Large intestine (tissue), 12 donors: ENCODE measurements at places on chromosomes 5 and 9.
A peak's percentile ranks its signal among the peaks of the same experiment; 100 is the strongest.

GRCh38 chr5:132815454-132815853, 2.4 kb downstream of the SOWAHA start:
- DNase-seq, result no peak

DNA sequence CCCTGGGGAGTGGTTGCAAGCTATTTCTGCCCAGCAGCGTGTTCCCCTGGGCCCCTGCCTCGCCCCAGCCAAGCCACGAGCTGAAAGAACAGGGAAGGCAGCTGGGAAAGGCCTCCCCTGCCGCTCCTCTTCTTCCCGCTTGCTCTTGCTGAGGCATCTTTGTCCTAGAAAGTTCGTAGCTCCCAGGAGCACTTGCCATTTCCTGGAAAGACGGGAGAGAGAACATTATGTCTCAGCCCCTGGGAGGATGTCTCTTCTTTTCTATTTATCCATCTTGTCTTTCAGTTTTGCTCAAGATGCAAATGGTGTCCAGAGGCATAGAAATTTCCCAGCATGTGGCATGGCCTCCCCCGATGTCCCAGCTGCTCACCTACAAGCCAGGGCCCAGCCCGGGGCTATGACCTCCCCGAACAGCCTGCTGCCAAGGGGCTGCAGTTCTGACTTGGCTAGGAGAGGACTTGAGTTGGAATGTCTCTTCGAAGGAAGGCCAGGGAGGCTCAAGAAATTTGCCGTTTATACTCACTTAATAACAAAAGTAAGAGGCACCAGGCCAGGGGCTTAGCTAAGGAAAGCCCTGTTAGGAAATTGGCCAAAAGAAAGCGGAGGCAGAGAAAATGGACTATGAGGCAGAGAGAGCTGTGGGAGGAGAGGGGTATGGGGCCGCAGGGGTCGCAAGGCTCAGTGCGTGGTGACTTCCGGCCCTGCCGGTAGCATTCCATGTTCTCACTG, 87.3 kb downstream of the LIFR start:
- DNase-seq, result no peak

- DNase-seq, result peak; percentile 58
These were observed 205.3 kb downstream of the SLCO4C1 start for GRCh38 chr5:102090770-102091169.

DNA sequence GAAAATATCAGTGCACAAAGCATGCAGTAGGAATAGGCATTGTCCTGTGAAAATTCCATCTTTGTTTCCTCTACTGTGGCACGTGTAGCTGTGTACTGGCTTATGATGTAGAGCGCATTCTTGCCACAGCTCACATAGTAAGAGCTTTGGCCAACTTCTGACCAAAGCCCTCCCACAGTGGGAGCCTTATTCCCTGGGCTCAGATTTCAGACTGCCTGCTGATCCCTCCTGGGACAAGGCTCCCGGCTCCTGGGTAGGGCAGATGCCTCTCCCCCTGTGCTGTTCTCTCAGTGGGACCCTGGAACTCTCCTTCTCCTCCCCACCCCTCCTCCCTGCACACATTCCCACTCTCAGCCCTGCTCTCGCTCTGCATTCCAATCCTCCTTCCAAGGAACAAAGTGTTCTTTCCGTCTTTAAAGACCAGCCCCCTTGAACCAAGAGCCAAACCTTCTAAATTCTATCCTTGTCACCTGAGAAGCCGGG, 17.5 kb downstream of the LCP2 start:
- DNase-seq, result no peak

GRCh38 chr5:142697356-142698255, 11.7 kb upstream of the FGF1 start:
- no peak for DNase-seq

DNA sequence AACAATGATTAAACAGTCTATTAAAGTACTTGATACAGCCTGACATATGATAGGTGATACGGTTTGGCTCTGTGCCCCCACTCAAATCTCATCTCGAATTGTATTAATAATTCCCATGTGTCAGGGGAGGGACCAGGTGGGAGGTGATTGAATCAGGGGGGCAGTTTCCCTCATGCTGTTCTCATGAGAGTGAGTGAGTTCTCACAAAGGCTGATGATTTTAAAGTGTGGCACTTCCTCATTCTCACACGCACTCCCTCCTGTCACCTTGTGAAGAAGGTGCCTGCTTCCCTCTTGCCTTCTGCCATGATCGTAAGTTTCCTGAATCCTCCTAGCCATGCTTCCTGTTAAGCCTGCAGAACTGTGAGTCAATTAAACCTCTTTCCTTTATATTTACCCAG, 40.1 kb upstream of the TARS1 start:
- no peak for DNase-seq

DNA sequence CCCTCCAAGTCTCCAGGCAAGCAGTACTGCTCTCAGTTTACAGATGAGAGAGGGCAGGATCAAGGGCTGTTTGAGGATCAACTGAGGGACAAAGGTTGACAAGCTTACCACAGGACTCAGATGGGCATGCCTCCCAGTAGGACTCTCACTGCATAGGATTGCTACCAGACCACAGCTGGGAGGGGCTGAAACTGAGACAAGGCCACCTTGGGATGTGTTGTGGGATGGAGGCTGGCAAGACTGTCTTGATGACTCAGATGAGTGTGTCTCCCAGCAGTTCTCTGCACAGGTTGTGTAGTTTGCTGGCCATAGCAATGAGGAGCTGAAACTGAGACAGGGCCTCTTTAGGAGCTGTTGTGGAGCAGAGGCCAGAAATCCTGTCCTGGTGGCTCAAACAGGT, 222.2 kb upstream of the IRX1 start:
- no peak for DNase-seq

GRCh38 chr9:35842795-35843194, 13.8 kb downstream of the TMEM8B start:
- DNase-seq, result no peak

- no peak for DNase-seq
These were observed 122.3 kb downstream of the MAST4 start for GRCh38 chr5:66718374-66719002.

DNA sequence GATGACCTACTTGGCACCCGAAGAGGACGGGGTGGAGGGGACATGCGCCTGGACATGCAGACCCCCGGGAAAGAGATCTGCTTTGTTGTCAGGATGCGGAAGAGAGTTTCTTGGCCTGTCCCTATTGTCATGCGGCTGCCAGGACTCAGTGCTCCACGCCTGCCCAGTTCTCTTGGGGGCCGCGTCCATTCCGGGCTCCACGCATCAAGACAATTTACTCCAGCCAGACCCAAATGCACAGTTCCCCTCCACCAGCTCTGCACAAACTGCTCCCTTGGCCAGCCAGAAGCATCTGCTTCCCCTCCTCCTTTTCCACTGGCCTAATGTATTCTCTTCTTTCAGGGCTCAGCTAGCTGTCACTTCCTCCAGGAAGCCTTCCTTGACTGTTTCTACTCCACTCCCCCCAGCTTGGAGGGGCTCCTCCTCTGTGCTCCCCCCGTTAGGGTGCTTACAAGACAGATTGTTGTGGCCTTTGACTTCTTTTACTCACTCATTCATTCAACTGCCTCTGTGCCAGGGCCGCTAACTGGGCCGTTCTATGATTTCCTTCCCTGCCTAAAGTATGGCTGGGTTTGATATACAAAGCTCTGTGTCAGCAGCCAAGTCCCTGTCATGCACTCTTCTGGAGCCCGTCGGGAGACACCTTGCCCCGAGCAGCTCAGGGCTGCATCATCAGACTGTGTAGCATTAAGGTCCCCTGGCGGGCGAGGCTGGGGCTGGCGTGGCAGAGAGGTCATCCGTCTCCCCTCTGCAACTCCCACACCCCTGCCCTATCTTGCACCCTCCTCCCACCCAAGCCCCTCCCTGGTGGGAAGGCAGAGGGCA, 6.6 kb downstream of the FIBCD1 start:
- no peak for DNase-seq

- DNase-seq, result no peak
These were observed 22.4 kb downstream of the SLC9A3 start for GRCh38 chr5:501831-502184.

- DNase-seq, result no peak
These were observed 129.8 kb upstream of the SLC24A2 start for GRCh38 chr9:19918630-19919029.

DNA sequence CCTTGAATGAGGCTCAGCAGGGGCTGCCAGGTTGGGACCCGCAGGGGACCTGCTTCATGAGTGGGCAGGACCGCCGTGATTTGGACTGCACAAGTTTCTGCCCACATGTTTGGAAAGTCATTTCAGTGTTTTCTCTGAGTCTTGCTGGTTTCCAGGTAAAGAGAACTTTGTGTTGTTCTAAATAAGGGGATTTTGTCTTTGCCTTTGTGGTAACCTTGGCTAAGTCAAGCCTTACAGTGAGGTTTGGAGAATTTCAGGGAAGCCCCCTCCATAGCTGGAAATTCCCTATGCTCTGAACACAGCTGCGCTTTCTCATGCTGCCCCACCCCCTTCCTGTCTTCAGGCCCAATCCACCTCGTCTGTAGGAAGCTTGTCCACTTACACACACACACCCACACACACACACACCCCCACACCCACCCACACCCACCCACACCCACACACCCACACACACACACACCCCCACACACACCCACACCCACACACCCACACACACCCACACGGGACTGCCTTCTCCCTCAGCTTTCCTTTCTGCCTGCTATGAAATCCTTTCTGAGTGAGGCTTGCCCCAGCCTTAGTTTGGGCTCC, 270.1 kb downstream of the HSPA4 start:
- DNase-seq, result no peak

DNA sequence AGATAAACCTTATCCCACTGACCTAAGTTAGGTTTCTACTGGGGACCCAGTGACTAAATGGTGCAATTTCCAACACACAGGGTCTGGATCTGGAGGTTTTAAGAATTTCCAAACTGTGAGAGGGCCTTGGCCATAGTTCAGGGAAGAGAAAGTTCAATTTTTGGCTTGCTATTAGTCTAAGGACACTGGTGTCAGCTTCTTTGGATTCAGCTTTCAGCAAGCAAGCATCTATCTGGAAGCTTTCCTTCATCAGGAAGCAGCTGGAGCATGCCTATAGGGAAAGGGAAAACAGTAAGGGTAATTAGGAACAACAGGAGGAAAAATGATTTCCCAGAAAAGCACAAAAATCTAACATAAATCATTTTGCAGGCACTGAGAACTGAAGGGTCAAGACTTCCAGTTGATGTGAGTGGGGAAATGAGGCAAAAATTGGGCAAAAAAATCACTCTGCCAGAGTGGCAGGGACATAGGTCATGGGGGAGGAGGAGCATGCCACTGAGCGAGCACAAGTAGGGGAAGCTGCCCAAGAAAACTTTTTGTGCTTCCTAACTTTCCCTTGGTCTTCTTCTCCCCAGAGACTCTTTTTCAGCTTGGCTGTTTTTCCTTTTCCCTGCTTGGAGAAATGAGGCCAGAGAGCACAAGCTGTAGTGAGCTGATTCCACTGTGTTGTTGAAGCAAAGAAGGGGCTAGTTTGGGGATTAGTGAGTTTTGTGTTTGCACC, 299.6 kb downstream of the FGF10 start:
- DNase-seq, result peak; percentile 1

DNA sequence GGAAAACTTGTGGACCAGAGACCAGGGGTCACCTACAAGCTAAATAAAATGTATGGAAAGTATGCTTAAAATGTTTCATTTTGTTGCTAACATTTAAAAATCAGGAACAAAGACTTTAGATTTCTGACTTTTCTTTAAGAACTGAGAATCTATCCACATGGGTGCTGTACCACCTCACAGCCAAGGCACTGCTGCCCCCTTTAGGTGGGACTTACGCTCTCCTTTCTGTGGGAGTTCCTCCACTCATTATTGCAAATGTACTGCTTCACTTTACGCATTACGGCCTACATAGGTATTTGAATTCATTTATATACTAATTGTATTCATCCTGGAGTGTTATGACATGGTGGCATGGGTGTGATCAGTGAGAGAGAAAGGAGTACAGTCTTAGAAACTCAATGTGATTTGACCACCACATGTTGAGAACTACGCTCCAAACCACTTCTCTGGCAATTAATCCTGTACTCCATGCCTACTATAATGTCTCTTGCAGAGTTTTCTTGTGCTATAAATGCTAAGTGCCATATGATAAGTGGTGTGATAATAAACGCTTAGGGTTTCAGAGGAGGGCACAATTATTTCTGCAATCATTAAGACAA, 24.7 kb upstream of the CETN3 start:
- DNase-seq, result peak; percentile 13

- DNase-seq, result no peak
These were observed 58.9 kb downstream of the GPR107 start for GRCh38 chr9:130112538-130113151.
